ENCODE measurements at places on chromosomes 2 and 18.

GRCh38 chr2:113341191-113341869, 62.6 kb upstream of the PAX8 start:
- DNase-seq = no peak

GRCh38 chr18:61350578-61350977, 17.3 kb downstream of the CDH20 start:
- no peak for DNase-seq

GRCh38 chr2:144099780-144100377, 420.0 kb downstream of the ZEB2 start:
- no peak for DNase-seq

DNA sequence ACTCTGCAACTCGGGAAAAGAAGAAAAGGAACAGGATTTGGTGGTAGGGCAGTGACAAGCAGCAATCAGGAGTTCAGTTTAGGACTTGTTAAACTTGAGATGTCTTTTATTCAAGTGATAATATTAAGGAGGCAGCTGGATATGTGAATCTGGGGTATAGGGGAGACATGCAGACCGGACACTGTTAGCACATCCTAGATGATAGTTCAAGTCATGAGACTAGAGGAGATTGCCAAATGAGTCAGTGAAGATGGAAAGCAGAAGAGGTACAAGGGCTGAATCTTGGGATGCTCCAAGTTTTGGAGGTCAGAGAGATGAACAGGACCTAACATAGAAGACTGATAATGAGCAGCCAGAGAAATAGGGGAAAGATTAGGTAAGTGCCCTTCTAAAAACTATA, 69.5 kb upstream of the PSME4 start:
- no peak for DNase-seq

DNA sequence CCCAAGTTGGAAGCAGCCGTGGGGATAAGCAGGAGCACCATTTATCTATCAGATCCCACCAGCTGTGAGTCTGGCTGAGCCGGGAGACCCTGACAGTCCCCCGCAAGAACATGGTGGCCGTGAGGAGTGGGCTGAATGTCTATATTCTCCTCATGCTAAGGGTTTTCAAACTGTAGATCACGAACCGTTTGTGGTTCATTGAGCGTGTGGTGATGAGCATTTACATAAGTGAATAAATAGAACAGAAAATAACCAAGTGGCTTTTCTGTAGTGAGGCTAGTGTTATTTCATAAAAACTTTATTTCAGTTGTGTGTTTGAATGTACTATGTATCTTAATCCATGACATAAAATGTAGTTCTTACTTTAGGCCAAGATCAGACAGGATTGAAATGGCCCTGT, 190.2 kb upstream of the APCDD1 start:
- no peak for DNase-seq

DNA sequence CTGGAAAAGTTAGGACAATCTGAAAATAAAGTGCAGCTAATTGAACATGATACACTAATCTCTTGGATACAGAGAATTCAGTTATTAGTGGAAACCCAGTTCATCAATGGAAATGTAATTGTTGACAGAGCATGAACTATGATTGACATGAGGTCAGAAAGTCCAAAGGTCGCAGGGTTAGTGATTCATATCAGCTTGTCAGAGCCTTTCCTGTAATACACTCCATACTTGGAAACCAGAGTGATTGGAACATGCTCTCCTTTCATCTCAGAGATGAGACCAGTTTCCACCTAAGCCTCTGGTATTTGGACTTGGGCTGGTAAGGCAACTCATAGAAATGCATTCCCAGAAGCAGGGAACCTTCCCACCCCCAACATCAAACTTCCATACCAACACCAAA, 8.5 kb upstream of the NCKAP5 start:
- DNase-seq = no peak

GRCh38 chr2:287911-288757, at the start of gene ALKAL2:
Gene ALKAL2 (minus strand): TSS chr2:288091. CDS start chr2:287835, 256 bp downstream.
- DNase-seq = no peak

DNA sequence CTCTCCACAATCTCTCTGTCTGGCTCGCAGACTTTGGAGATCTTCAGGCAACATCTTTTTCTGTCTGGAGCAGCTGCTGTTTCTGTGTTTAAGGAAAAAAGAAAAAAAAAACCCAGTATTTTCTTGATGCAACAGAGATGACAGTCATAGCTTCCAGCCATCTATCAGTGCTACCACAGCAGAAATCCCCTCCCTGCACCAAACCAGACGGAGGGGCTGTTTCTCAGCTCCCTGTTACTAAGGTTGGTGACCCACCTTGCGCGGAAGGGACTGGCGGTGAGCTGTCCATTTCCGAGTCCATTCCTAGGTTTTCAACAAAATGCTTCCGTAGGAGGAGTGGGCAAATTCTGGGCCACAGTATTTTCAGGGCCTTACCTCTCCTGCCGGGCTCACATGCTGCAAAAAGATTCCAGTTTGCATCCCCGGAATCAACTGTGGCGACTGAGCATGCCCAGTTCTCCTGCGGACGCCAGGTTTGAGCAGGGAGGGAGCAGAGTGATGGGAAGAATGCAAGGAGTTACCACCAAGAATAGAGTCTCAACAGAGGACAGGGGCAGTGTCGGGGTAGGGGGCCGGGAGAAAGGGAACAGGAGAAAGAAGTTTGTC, 1.2 kb downstream of the SLC4A10 start:
- no peak for DNase-seq

- DNase-seq = no peak
Observed at GRCh38 chr2:69644506-69644979, 1.0 kb upstream of the AAK1 start.

DNA sequence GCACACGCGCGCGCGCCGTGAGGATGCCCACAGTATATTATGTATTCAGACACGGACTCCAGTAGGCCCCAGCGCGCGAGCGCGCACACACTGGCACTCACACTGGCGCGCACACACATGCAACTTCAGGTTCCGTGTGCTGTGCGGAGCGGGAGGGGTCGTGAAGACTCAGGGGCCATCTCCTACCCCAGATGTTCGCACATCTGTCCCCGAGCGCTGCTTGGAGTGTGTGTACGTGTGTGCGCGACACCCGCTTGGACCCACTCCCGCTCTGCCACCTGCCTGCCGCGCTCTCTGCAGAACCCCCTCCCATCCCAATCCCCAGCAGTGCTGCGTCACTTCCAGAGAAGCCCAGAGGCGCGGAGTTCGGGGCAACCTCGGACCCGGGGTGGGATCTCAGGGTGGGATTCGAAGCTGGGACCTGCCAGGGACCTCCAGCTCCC, 2.6 kb downstream of the NRP2 start:
- DNase-seq = no peak

DNA sequence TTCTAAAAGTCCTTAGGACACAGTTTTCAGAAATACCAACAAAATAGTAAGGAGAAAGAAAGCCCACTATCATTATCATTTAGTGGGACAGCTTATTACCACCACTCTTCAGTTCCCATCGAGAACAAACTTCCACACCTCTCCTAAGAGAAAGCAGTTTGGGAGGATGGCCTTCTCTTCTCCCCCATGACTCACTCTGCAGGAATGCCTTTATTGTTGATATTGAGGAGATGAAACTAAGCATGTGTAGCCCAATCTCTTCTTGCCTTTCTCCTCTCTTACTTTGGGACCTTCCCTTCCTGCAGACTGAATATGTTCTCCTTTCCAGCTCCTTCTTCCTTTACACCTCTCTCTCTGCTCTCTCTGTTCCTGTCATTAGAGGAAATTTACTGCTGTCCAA, 30.0 kb upstream of the ERMN start:
- DNase-seq = no peak

- no peak for DNase-seq
Observed at GRCh38 chr2:125711075-125711474, 944.9 kb upstream of the GYPC start.

- DNase-seq = no peak
Observed at GRCh38 chr2:5473635-5474034, 218.5 kb upstream of the SOX11 start.

DNA sequence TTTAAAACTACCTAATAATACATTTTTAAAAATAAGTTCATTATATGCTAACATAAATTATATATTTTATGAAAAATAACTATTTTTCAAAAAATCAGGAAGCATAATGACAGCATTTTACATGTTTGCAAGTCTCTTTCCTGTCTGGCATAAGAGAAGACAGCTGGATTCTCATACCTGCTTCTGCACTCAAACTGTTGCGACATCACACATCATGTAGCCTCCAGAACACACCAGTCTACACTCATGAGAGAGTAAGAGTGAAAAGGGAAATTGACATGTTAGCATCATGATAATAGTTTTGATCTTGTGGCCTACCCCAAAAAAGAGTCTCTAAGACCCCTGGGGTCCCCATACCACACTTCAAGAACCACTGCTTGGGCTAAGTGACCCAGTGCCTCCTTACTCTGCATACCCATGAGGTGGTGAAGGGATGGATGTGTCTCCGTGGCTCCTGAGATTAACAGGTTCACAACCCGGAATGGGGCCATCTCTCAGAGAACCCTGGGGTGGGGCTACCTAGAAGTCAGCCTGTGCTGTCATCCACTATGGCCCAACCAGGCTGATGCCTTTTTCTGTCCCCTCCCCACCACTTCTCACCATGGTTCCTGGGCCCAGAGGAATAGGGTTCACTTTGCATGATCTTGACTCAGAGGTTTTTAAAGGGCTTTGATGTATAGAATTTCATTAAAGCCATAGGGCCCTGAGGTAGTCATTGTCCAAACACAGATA, 102.6 kb upstream of the DAPL1 start:
- DNase-seq = no peak

- peak; percentile 79 for DNase-seq
Observed at GRCh38 chr2:74119912-74120825, 27.5 kb downstream of the BOLA3 start.

DNA sequence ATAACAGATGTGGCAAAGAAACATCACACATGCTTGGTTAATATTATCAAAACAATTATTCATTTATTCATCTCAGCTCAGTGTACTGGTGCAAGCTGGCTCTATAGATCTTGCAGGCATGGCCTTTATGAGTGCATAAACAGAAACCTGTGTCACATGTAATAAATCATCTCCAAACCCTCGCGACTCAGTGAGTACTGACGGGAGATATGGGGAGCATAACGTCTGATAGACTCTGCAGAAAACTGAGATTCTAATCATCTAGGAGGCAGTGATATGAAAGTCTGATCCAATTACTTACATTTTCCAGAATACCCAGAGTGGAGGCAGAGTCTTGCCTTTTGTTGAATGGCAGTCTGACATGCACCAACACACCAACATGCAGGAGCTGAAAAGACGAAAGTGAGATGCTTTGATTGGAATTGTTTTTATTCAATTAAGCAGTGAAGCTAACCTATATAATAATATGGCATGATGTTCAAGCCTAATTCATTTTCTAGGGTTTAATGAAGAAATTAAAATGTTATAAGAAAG, 416.8 kb downstream of the RNF144A start:
- no peak for DNase-seq

DNA sequence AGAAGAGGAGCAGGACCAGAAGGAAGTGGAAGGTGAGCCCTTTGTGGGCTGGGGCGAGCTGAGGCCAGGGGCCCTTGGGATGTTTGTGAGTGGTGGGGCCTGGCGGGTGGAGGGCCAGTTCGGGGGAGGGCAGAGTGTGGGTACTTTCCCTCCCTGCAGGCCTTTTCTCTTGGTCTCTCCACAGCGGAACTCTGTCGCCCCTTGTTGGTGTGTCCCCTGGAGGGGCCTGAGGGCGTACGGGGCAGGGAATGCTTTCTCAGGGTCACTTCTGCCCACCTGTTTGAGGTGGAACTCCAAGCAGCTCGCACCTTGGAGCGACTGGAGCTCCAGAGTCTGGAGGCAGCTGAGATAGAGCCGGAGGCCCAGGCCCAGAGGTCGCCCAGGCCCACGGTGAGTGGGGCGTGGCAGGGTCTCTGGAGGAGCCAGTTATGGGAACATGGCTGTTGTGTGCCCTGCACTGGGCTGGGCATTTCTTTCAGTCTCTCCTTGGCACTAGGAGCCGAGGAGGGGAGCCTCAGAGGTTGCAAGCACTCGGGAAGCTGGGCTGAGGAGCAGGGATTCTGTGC, 10.8 kb downstream of the STK11IP start:
- DNase-seq = no peak

- DNase-seq = no peak
Observed at GRCh38 chr18:80136679-80137078, 27.6 kb downstream of the ADNP2 start.

DNA sequence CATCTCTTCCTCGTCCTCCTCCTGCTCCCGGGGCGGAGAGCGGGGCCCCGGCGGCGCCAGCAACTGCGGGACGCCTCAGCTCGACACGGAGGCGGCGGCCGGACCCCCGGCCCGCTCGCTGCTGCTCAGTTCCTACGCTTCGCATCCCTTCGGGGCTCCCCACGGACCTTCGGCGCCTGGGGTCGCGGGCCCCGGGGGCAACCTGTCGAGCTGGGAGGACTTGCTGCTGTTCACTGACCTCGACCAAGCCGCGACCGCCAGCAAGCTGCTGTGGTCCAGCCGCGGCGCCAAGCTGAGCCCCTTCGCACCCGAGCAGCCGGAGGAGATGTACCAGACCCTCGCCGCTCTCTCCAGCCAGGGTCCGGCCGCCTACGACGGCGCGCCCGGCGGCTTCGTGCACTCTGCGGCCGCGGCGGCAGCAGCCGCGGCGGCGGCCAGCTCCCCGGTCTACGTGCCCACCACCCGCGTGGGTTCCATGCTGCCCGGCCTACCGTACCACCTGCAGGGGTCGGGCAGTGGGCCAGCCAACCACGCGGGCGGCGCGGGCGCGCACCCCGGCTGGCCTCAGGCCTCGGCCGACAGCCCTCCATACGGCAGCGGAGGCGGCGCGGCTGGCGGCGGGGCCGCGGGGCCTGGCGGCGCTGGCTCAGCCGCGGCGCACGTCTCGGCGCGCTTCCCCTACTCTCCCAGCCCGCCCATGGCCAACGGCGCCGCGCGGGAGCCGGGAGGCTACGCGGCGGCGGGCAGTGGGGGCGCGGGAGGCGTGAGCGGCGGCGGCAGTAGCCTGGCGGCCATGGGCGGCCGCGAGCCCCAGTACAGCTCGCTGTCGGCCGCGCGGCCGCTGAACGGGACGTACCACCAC, 2.1 kb downstream of the GATA6 start:
- no peak for DNase-seq

- no peak for DNase-seq
Observed at GRCh38 chr2:144643537-144644336, 123.8 kb upstream of the ZEB2 start.

Data from NCI-H774 (cell line).